ENCODE measurements at places on chromosomes 3 and 15. TPM values are rescaled to one million over a fixed set of nuclear protein-coding genes. Genes with fewer than 3 reads are reported as not detected.
A peak's percentile ranks its signal among the peaks of the same experiment; 100 is the strongest.

The KNL1 gene
- 0.51 TPM for total RNA-seq

- DNase-seq = no peak
Measured at GRCh38 chr3:71247958-71248335, 335.6 kb downstream of the FOXP1 start.

- DNase-seq = peak; percentile 37
Measured at GRCh38 chr3:195226900-195227447, 44.0 kb downstream of the XXYLT1 start.

DNA sequence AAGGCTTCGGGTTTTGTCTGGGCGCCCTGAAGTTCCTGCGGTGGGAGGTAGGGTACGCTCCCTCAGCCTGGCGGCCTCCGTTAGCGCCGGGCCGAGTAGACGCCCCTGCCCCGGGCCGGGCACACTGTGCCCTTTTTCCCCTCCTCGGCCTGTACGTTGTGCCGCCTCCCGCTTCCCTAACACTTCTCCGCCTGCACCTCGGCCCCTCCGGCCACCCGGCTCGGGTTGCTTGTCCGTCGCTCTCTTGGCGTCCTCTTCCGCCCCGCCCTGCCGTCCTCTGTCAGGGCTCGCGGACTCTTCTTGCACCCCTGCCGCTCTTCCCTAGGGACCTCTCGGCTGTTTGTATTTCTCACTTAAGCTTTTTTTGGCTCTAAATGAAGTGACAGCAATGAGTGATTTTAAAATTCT lies 384 bp downstream of the KNL1 start:
- peak; percentile 73 for DNase-seq
